ENCODE measurements at places on chromosomes 6 and 20.

DNA sequence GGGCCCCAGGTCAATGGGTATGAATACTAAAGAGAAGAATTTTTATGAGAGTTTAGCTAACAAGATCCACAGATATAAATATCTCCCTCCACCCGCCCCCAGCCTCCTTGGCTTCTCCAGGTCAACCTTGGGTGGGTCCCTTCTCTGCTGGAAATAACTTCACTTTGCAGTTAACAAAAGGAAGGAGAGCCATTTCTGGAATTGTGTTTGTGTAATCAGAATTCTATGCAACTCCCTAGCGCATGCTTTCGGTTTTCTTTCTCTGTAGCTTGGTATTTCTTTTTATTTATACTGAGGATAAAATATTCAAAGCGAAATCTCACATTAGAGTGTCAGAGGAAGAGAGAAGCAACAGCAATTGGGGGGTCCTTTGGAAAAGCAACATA, 27.1 kb downstream of the RIPOR2 start:
- DNase-seq: peak; percentile 58

GRCh38 chr6:124622351-124622750, 339.9 kb upstream of the RNF217 start:
- DNase-seq: no peak

DNA sequence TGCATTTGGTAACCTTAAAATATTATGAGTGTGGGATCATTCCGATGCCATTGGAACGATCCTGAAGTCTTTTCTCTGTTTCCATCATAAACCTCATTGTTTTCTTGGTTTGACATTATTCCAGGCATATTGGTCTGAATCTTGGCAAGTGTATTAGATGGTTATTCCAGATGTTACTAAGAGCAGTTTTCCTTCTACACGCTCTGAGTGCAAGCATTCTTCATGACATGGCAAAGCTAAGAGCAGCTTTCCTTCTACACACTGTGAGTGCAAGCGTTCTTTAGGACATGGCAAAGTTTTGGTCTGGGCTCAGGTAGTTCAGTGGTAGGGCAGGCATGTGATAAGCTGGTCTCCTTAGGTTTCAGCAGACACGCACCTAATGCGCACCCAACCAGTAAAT, 53.0 kb downstream of the SMOC2 start:
- no peak for DNase-seq

DNA sequence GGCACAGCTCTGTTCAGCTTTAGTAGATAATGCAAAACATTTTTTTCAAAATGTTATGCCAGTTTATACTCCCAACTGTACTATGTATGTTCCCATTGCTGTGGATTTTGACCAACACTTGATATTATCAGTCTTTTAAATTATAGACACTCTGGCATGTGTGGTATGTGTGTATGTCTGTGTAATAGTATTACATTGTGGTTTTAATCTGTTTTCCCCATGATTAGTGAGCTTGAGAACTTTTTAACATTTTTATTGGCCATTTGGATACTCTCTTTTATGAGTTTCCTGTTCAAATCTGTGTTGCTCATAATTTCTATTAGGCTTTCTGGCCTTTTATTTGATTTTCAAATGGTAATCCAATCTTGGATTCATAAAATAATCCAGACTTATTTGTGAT, 69.2 kb upstream of the TXNDC5 start:
- no peak for DNase-seq

DNA sequence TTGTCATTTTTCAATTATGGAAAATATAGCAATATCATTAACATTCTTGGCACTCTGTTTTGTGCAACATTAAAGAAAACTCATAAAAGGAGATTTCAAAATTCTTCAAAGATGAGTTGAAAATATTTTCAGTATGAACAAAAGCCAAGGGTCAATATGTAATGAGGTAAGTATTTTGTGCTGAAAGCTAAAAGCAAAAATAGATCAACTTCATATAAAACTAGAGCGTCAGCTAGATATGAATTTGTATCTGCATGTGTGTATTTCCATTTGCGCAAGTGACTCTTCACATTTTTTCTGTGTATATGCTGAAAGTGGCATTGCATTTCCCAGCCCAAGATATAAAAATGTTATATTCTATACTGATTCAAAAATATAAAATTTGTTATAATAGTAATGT, 492.1 kb upstream of the EYS start:
- no peak for DNase-seq

DNA sequence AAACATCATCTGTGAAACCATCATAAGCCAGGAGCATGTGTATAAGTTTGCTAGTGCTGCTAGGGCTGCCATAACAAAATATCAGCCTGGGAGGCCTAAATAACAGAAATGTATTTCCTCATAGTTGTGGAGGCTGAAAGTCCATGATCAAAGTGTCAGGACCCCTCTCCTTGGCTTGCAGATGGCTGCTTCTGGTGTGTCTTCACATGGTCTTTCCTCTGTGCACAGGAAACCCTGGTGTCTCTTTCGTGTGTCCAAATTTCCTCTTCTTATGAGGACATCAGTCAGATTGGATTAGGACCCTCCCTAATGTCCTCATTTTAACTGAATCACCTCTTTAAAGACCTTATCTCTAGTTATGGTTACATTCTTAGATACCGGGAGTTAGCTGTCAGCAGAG, 6.2 kb upstream of the CITED2 start:
- DNase-seq: no peak

GRCh38 chr6:157551041-157551832, 170.2 kb downstream of the ZDHHC14 start:
- no peak for DNase-seq

DNA sequence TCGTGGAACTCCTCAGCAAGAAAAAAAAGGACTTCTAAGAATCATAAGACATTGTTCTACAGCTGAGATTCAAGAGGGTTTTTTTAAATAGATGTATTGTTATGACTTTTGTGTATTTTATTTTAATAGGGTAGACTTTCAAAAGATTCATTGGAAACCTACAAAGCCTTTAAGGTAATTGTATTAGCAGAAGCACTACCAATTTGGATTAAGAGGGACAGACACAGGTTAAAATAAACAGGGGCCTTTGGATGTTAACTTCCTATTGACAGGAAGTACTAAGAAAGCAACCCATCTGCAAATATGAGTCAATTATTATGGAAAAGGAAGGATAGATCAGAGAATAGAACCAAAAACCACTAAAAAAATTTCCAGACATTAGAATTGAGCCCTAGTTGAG, 153.5 kb downstream of the HDGFL1 start:
- no peak for DNase-seq

DNA sequence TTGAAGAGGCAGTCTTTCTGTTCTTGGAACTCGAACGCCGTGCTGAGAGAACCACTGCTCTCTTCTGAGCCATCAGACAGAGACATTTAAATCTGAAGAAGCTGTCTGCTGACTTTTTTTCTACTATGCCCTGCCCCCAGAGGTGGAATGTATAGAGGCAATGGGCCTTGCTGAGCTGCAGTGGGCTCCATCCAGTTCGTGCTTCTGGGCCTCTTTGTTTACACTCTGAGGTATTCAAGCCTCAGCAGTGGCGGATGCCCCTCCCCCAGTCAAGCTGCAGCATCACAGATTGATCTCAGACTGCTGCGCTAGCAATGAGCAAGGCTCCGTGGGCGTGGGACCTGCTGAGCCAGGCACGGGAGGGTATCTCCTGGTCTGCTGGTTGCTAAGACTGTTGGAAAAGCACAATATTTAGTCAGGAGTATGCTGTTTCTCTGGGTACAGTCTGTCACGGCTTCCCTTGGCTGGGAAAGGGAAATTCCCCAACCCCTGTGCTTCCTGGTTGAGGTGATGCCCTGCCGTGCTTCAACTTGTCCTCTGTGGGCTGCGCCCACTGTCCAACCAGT, 526.8 kb downstream of the CD109 start:
- no peak for DNase-seq

GRCh38 chr6:138979365-138979764, 8.7 kb downstream of the REPS1 start:
- no peak for DNase-seq

- no peak for DNase-seq
Measured at GRCh38 chr6:151400473-151400872, 9.1 kb upstream of the ZBTB2 start.

DNA sequence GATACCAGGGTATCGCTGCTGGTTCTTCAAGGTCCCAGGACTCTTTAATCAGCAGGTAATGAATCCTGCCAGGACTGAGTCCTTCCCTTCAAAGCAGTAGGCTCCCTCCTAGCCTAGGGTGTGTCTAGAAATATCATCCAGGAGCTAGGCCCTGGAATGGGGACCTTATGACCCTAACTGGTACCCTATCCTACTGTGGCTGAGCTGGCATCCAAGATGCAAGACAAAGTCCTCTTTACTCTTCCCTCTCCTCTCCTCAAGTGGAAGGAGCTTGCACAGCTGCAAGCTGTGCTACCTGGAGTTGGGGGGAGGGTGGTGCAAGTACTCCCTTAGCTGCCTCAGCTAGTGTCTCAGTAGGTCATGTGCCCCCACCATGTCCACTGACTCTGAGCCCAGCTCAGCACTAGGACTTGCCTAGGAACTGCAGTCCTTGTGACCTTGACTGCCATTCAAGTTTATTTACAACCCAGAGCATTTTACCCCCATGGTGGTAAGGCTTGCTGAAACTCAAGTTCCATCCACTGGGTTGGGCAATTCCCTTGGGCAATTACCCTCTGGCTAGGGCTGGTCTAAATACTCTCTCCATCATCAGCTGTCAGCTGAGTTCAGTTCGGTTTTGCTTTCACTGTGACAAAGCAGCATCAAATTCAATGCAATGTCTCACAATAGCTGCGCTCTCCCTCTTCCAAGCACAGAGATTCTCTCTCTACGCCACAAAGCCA, 48.4 kb upstream of the TOP1 start:
- no peak for DNase-seq

DNA sequence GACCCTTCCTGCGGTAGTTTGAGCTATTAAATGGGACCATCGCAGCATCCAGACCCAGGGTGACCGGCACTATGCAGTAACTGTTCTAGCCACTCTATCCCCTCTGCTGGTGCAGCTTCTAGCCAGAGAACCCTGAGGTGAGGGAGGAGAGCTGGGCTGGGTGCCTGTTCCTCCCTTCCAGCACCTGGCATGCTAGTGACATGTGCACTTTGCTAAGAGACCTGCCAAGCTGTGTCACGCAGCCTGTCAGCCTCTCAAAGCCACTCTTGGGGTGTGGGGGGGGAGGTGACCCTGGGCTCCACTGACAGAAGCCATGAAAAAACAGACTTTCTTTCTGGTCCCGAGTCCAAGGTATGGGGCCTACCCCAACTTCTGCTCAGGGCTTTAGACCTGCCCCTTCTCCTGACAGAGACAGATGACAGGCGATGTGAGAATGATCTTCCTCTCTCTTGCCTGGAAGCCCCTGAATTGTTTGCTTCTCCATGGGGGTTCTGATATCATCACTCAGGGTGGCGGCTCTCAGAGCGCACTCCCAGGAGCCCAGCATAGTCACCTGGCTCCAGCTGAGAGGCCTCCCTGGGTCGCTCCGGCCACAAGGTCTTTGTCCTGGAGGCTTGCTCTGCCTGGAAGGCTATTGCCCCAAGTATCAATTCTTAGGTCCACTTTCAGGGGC, 47.2 kb upstream of the MLN start:
- no peak for DNase-seq

- DNase-seq: no peak
Measured at GRCh38 chr20:51310216-51310615, 232.3 kb downstream of the NFATC2 start.

DNA sequence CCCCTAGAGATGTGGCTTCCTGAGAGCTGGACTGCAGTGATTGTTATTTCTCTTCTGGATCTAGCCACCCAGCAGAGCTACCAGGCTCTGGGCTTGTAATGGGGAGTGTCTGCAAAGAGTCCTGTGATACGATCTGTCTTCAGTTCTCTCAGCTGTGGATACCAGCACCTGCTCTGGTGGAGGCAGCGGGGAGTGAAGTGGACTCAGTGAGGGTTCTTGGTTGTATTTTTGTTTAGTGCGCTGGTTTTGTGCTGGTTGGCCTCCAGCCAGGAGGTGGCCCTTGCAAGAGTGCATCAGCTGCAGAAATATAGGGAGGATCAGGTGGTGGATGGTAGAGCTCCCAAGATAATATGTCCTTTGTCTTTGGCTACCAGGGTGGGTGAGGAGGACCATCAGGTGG, 33.7 kb downstream of the PAX1 start:
- DNase-seq: no peak

- DNase-seq: no peak
Measured at GRCh38 chr20:8389381-8390036, 257.4 kb downstream of the PLCB1 start.

GRCh38 chr6:44122801-44123200, 4.5 kb downstream of the MRPL14 start:
- peak; percentile 9 for DNase-seq

- DNase-seq: no peak
Measured at GRCh38 chr6:78460711-78461110, 406.6 kb upstream of the IRAK1BP1 start.

- DNase-seq: no peak
Measured at GRCh38 chr6:157976345-157977175, 5.1 kb upstream of the SYNJ2 start.

- DNase-seq: no peak
Measured at GRCh38 chr20:44450903-44451450, 24.7 kb upstream of the TTPAL start.

DNA sequence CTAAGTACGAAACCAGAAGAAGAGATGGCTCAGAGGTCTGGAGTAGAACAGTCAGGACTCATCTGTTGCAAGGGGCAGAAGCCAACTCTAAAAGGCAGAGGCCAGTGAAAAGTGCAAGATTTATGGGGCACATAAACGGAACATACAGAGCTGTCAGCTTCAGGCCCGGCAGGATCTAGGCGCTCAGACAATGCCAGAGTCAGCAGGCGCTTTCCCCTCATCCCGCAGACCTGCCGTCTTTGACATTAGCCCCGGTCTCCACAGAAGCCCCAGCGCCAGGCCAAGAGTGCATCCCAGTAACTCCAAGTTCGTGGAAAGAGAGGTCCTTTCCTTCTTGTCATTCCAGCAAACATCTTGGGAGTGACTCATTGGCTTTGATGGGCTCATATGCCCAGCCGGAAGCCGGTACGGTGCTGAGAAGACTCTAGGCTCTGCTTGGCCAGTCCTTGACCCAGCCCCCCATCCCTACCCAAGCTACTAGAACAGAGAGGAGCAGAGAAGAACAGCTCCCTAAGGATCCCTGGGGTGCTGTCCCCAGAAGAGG, 260.9 kb downstream of the TAF4 start:
- peak; percentile 49 for DNase-seq

DNA sequence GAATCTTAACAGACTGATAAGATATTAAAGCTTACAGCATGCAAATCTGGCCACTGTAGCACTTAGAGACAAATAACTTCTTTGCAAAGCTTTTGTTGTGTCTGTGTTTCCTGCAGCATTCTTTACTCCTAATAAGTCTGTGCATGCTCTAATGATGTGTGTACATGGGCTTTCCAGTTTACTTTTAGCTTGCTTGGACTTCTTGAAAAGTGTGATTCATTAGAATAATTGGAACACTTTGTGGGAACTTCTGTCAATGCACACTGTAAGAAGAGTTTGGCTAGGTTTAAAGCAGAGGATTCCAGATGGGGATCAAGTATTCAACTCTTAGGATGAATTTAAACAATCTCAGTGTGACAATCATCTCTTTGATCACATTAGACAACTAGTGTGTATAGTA, 22.1 kb upstream of the TINAG start:
- DNase-seq: no peak

DNA sequence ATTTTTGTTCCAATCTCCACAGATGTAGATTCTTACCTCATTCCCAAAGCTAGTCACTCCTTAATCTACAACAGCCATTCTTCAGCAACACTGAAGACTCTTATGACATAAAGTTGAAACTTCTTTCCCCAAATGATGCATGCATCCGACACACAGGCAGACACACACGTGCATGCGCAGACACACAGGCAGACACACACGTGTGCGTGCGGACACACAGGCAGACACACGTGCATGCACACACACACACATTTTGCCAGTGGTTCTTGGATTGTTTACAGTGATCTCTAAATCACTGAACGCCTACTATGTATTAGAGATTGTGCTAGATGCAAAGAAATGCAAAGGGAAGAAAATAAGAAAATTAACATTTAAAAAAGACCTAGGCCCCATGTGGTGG, 9.0 kb upstream of the TRPC4AP start:
- no peak for DNase-seq

Measured in SJSA1 (cell line).